ENCODE measurements at places on chromosomes 13 and 19.

- DNase-seq, result peak; percentile 71
Observed at GRCh38 chr19:49502866-49503581, 6.8 kb downstream of the RPS11 start.

GRCh38 chr13:79749566-79749965, 268.6 kb downstream of the NDFIP2 start:
- DNase-seq, result no peak

DNA sequence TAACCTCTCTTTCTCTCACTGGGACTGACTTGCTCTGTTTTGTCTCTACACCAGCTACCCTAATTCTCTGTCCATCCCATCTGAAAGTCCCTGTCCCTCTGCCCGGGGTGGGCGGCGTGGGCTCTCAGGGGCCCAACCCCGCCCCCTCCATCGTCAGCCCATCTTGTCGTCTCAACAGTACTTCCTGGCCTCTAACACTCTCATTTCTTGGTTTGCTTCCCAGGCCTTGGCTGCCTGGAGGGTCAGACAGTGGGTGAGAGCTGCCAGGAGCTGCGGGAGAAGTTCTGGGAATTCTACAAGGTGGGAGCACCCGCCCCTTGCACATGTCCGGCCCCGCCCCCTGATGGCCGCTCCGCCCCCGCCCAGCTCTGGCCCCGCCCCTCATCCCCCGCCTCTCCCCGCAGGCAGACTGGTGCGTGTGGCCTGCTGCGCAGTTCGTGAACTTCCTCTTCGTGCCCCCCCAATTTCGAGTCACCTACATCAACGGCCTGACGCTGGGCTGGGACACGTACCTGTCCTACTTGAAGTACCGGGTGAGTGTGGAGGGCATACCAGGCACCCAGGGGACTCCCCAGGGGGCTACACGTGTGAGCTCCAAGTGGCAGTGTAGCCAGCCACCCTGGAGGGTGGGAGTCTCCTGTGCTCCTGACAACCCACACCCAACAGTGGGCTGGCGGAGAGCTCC, 1.7 kb downstream of the MPV17L2 start:
- DNase-seq, result peak; percentile 70

DNA sequence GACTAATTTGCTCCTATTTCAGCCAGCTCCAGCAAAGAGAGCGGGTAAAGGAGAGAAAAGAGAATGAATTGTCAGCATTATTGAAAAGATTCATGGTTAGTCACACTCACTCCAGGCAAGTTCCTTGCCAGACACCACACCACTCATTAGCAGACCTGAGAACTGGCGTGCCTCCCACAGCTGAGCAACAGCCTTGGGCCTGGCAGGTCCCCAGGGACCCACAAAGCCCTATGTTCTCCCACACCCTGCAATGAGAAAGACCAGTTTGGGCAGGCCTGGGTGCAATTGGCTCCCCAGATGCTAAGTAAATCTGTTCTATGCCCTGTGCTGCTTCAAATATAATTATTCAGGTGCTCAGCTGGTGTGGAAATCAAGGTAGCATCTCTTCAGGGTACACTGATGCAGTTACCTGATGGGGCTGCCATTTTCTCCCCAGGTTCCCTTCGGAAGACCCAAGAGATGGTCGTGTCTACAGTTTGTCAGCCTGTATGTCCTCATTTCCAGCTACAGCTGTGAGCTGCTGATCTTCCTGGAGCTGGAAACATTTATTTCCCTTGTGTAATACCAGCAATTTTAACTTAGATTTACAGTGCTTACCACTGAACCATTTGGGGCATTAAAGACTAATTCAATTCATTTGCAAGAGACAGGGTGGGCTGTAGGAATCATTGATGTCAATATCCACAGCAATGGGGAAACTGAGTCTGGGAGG, 405.0 kb downstream of the COG6 start:
- DNase-seq, result peak; percentile 65

DNA sequence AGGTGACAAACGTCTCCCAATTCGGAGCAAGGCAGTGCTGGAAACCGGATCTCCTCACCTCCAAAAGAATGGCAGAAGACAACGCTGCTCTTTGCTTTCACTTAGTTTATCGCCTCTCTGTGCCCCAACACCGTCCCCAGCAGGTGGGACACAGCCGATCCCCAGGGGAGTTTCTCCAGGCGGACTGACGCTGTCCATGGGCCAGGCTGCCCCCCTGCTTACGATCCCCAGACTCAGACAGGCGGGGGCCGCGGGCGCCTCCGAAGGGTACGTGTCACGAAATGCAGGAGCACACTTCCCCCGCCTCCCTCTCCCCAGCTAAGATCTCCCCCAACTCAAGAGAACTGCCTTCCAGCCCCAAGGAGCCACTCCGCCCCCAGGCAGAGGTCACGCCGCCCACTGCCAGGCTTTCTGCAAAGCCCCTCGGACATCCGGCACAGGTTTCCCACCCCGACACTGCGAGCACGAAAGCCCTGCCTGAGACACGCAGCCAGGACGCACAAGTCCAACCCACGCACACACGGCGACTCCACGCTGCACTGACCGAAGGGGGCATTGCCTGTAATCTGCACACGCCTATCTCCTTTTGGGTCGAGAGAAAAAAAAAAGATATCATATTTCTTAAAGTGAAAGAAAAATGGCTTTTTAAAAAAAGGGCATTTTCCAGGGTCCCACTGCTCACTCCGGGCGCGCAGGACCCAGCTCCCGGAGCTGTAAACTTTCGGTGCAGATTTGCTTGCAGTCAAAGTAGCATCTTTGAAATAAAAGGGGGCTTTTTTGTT, 2.0 kb downstream of the SPRY2 start:
- DNase-seq, result peak; percentile 76

GRCh38 chr13:39306639-39307589, 268.7 kb downstream of the NHLRC3 start:
- DNase-seq, result no peak

DNA sequence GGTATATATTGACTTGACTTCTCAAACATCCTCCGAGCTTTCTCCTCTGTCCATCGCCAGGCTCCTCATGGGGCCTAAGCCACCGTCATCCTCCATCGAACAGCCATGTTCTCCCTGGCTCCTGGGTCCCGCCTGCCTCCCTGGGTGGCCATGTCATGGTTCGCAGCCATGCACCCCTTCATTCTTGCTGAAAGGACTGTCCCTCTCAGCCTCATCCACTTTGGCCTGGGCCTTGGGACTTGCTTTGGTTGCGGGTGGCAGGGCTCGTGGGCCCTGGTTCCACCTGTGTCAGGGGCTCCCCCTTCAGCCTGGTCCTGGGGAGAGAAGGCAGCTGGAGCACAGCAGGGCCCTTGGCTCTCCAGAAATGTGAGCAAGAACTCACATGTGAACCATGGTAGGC, 183.8 kb downstream of the KATNAL1 start:
- no peak for DNase-seq

DNA sequence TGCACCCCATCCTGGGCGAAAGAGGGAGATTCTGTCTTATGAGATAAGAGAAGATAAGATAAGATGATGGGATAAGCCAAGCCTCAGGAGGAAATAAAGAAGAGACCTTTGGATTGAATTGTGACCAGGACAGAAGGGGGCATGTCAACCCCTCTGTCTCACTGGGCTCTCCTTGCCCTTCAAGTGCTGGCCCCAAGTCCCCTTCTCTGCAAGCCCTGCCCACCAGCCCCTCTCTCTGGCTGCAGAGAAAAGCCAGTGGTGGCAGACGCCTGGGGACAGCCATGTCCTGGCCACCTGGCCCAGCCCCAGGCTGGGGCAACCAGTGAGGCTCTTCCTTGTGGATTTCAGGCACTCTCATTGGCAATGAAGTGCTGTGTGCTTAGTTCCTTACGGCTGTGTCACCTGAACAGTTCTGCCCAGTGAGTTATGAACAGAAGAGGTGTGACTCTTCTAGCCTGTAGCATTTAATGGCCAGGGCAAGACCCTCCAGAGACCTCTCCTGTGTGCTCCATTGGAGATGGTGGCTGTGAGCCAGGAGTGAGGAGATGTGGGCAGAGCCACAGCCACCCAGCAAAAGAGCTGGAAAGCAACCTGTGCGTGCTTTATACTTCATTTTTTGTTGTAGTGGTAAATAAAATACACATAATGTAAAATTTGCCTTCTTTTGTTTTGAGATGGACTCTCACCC, 6.1 kb upstream of the BTBD2 start:
- DNase-seq, result no peak

DNA sequence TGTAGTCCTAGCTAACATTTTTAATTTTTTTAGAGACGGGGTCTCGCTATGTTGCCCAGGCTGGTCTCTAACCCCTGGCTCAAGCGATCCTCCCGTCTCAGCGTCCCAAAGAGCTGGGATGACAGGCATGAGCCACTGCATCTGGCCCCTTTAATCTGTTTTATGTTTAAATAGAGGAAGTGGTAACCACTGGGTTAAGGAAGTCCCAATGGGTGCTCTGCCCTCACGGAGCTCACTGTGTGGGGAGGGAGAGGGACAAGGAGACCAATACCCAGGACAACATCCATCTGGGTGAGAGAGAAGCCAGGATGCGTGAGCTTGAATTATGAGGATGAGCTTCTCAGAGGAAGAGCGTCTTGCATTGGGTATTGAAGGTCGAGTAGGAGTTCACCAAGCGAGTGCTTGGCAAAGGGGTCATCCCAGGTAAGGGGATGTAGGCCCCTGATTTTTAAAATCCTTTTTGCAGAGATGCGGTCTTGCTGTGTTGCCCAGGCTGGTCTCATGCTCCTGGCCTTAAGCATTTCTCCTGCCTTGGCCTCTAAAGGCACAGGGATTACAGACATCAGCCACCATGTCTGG, 13.8 kb downstream of the YJU2 start:
- DNase-seq, result no peak

DNA sequence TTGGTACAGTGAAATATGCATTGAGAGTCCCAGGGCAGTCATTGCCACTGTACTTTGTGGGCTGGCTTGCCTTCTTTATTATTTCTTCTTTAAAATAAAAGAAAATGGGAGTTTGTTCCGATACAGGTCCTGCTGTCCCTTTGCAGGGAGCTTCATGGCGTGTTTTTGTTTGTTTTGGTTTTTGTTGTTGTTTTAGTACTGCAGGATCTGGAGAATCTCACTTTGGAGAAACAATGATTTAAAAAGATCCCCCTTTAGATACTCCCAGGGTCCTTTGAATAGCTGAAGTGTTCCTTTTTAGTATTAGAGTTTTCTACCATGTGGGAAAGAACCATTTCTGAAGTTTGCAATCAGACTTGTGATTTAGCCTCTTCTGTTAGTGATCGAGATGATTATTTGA, 11.1 kb downstream of the CHAF1A start:
- DNase-seq, result no peak

DNA sequence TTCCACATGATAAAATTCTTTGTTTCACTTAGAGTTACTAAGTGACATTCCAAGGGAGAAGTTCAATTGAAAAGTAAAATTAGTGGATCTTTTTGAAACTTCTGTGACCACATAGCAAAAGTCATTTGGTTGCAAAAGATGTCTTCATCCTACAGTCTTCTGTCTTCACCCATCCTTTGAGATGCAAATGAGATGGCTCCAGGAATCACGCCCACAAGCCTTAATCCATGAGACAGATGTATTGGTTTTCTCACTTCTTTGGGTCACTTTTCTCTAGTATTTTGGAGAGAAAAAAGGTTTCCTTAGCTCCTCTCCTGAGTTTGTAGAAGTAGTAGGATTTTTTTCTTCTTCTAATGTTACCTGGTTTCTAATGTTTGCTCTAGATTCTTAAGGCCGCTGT, 259.5 kb upstream of the SLC10A2 start:
- DNase-seq, result no peak

DNA sequence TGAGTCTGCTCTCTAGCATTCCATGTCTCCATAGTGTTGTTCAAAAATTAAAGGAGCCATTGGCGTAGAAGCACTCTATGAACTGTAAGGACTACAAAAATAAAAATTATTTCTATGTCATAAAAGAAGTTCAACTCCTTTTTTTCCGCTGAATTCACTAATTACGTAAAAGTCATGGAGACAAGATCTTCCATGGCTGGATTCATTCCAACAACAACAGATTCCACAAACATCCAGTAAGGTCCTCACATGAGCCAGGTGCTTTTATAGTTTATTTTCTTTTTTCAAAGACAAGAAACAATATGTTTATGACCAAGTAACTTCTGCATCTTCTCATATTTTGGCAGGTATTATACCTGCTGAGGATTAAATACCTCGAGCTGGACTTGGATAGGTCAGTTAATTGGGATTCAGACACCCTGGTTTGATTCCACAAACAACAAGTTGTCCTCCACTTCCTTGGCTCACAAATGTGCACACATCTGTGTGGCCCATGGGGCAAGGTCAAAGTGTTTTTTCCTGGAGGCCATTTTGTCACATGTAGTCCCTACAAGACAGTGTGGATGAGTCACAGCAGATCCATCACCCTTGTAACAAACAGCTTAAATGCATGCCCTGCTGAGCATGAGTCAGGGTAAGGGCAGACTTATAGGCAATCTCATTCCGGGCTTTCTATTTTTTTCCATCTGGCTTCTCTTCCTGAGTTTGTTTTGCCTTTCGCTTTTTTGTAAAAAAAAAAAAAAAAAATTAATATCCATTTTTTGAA, 475.6 kb downstream of the COG6 start:
- no peak for DNase-seq

DNA sequence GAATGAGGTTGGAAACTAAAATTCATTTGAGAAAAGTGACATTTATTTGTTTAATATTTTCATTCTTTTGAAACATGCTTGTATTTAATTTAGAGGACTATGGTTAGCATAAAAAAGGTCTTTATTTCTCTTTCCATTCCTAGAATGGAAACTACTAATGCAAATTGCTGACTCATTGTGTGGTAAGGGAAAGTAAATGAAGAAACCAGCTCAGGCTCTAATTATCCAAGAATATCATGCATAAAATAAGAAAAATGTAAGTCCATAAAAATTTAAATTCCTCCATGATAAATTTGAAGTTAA, 777.0 kb upstream of the SLITRK1 start:
- no peak for DNase-seq

Data from AG20443 (cell line).